ENCODE measurements at places on chromosomes 12 and 14.

GRCh38 chr14:60197629-60198303 lies 32.6 kb upstream of the DHRS7 start:
- DNase-seq: no peak

GRCh38 chr12:5708371-5708770 lies 236.7 kb downstream of the ANO2 start:
- no peak for DNase-seq

DNA sequence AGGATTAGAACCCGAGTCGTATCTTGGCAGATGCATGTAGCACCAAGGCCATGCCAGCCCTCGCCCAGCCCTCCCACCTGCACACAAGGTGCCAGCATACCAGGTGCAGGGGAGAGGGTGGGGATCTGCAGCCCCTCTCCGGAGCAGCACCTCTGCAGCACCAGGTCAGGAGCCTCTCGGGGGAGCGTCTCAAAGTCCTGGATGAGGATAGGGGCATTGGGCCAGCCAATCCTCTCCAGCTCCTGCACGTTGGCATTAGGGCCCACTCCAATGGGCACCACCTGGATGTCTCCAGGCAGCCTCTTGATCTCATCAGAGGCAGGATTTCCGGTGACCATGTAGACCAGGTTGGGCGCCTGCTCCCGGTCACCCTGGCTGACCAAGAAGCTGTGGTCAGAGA lies 73.2 kb upstream of the ANO2 start:
- DNase-seq: no peak

GRCh38 chr14:89730687-89731086 lies 223.8 kb downstream of the EFCAB11 start:
- no peak for DNase-seq

- DNase-seq: no peak
Observed at GRCh38 chr14:51284241-51284640, 44.2 kb downstream of the TMX1 start.

GRCh38 chr12:113899561-113900471 lies 66.3 kb downstream of the RBM19 start:
- no peak for DNase-seq

DNA sequence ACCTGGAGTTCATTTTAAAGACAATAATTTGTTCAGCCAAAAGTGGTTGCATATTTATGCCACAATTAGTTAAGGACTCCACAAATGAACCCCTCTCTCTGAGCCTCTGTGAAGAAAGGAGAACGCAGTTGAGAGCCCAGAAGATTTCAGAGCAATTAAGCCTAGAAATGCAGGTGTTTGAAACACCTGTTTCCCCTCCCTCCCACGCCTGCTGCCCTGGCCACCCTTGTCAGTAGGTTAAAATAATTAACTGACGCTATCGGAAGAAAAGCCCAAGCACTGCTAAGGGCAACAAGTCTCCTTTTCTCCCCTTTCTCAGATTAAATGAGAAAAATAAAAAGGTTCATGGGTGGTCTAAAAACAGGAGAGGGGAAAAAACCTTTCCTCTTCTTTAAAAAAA lies 99.2 kb downstream of the PPM1A start:
- no peak for DNase-seq

GRCh38 chr14:62084020-62084419 lies 321.8 kb downstream of the SNAPC1 start:
- no peak for DNase-seq

DNA sequence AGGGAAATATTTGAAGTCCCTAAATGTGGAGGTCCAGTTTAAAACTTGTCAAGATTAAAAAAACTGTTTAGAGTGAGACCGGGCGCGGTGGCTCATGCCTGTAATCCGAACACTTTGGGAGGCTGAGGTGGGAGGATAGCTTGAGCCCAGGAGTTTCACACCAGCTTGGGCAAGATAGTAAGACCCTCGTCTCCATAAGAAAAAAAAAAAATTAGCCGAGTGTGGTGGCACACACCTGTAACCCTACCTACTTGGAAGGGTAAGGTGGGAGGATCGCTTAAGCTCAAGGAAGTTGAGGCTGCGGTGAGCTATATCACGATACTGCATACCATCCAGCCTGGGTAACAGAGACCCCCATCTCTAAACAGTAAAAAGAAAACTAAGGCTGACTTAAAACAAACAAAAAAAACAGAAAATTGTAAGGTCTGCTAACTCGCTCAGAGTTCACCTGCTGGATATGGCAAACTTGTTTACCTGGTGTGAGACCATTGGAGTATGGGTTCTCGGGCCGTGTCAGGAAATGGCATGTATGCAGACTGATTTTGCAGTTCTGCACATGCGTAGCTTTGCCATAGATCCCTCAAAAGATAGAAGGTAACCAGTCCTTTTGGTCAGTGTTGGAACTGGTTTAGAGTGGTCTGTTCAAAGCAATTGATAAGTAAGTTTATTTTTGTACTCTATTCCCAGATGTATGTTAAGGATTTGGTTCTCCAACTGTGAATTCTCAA lies 2.1 kb downstream of the RNF10 start:
- no peak for DNase-seq

GRCh38 chr14:70662080-70662479 lies 20.4 kb downstream of the TTC9 start:
- no peak for DNase-seq

DNA sequence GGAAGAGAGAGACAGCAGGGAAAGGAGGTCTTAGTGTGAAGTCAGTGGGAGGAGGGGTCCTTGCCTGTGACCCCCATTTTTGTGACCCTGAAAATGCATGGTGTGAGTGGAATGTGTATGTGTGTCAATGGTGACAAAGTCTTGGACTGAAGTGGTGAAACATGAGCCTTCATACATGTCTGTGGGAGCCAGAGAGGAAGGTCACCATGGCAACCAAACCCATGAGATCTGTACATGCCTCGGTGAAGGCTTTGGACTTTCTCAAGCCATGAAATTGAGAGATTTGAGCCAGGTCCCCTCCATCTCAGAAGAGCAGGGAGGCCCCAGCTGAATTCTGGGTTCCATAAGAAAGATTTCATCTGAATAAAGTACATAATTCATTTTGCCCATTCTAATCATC lies 108.7 kb downstream of the TTC8 start:
- DNase-seq: no peak

DNA sequence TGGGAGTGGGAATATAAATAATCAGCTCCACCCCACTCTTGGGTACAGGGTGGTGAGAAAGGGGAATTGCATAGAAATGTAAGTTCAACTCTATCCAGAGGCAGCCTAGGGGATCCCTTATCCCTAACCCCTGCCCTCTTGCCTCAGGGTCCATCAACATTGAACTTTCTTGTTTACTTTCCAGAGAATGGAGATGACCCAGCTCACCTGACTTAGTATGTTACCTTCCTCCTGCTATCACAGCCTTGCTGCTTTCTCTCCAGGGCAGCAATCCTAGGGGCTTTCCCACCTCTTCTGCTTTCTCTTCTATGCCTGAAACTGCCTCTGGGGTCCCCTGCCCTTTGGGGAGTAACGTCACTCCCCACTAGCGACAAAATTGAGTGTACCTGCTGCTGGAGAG lies 2.7 kb downstream of the LRP1 start:
- no peak for DNase-seq

- DNase-seq: no peak
Observed at GRCh38 chr12:122080149-122081082, 1.9 kb downstream of the MLXIP start.

GRCh38 chr12:81147292-81147919 lies 69.5 kb downstream of the ACSS3 start:
- no peak for DNase-seq

DNA sequence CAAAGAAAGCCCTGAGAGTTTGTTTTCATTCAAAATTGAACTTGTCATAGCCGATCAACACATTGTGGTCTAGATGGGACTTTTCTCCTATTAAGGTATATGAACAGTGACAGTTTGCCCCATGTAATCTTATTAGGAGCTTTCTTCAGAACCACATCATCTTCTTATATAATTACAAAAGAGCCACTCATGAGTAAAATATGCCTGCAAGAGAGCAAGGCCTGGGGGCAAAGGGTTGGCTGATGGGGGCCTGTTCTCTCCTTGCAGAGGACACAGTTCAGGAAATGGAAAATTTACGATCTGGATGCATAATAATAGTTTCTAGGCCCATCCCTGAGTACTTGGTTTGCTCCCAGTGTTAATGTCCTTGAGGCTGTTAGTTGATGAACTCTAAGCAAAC lies 87.8 kb downstream of the FLRT2 start:
- no peak for DNase-seq

DNA sequence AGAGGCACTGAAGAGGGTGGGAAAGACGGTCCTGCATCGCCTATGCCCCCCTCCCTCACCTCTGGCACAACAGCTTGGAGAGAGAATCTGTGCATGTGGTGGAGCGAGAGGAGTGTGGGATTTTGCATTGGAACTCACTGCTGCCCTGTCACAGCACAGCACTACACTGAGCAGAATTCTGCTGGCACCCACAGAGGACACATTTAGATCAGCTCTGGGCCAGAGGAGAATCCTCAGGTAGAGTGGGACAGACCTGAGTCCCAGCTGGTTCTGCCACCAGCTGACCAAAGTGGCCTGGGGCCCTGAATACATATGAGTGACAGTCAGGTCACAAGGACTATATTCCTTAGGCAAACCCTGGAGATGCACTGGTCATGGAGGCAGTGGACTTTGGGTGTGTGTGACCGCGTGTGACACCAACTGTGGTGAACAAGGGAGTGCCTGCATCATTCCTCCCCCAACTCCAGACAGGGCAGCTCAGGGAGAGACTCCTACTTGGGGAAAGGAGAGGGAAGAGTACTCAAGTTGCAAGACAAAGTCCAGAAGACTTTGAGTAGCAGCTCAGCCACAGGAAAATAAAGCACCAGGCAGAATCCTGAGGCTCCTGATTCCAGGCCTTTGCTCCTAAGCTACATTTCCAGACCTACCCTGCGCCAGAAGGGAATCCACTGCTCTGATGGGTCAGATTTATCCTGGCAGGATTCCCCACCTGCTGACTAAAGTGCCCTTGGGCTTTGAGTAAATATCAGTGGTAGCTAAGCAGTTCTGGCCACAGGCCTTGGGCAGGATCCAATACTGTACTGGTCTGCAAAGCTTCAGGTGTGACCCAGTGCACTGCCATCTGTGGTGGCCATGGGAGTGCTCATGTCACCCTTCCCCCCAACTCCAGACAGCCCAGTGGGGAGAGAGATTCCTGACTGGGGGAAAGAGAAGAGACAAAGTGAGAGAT lies 10.6 kb upstream of the ACOT1 start:
- no peak for DNase-seq

- DNase-seq: no peak
Observed at GRCh38 chr12:95282266-95282665, 64.7 kb downstream of the VEZT start.

- DNase-seq: no peak
Observed at GRCh38 chr12:93243689-93244513, 133.8 kb upstream of the NUDT4 start.

DNA sequence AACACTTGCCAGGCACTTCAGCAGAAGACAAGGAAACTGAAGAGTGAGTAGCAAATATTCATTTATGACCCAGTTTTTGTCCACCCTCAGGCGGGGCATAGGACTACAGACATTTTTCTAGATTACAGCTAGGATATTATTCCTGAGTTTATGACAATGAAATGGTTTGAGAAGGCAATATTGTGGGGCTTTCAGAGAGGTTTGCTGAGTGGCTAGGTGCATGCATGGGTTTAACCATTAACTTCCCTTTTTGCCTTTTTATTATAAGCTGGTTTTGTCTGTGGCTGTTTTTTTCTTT lies 104.0 kb upstream of the BCAT1 start:
- DNase-seq: no peak

DNA sequence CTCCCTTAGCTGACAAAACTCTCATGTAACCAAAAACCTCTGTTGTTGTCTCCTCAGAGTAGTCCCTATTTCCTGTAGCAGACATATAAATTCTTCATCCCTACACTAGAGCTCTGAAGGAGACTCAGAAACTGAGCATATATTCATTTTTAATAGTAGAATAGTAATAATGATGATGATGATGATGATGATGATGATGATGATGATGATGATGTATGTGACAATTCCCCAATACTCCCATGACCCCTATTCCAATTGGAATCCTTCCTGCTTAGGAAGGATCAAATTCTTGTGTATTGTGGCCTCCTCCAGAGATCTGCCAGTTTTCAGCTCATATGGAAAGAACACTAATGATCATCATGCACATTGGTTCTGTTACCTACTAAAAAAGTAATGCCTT lies 26.7 kb downstream of the RASSF9 start:
- DNase-seq: no peak

DNA sequence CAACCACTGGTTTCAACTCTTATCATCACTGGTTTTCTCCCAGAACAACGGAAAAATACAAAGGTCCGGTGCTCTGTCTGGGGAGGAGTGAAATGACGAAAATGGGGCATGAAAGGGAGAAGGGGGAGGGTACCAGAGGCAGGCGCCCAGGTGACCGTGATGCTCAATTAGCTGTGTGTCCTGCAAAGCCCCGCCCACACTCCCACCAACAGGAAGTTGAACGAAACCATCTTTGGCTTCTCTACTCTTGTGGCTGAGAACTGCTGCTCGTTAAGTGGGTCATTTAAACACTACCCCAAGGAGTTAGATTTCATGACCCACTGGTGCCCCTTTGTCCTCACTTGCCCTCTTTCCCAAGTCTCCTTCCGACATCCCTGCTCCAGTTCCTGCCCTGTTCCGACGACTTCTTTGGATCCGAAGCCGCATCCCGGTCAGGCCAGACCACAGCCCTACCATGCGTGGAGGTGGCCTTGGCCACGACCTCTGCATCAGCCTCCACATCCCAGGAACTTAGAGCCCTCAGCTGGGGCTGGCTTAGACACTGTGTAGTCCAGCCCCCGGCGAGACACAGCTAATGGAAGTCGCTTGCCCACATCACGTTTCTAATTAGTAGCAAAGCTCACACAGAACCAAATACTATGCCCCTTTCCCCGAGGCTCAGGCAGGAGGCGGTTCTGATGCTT lies 11.4 kb upstream of the LRTM2 start:
- DNase-seq: no peak

DNA sequence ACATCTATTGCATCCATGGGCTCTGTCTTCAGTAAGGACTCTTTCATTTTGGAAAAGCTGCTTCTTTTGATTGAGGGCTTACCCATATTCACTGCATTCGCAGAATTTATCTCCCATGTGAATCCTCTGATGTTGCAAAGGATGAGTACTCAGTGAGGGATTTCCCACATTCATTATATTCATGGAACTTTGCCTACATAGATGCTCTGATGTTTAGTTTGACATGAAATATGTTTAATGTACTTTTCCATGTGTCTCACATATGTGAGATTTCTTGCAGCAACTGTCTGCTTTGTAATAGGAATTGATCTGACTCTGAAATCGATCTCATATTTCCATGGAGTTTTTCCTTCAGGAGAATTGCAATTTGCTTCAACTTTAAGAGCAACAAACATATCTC lies 1699.6 kb upstream of the FLRT2 start:
- DNase-seq: no peak

DNA sequence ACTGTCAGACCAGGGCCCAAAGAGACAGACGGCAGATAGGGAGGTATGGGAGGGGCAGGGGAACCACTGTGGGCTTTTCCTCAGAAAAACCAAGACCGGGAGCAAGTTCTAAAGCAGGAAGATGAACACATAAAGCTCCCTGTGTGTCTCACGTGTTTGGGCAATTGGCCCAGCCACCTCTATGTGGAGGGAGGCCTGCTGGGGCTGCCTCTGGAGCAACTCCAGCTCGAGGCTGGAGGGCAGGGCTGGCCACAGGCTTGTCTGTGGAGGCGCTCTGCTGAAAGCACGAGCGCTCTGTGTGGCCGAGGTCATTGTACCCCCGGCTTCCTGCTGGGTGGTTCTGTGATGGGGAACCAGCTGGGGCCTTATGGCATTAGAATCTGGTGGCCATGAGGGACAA lies 36.4 kb downstream of the TRAFD1 start:
- DNase-seq: no peak

GRCh38 chr12:115801871-115802270 lies 475.6 kb downstream of the MED13L start:
- no peak for DNase-seq
